ENCODE measurements at places on chromosomes 6 and 20.

DNA sequence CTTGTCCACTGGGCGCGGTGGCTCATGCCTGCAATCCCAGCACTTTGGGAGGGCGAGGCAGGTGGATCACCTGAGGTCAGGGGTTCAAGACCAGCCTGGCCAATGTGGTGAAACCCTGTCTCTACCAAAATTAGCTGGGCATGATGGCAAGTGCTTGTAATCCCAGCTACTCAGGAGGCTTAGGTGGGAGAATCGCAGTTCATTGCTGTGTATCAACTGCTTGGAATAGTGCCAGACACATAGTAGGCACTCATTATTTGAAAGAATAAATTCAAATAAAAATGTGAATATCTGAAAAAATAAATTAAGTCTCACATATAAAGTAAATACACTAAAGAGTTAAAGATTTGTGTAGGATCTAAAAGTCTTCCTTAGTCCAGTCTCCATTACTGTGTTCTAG is 1.9 kb downstream of the PAK1IP1 start:
- DNase-seq: no peak

GRCh38 chr20:63497138-63497945 is 1.5 kb downstream of the EEF1A2 start:
- DNase-seq: no peak

- no peak for DNase-seq
Measured at GRCh38 chr6:128882560-128882959, 378 bp upstream of the LAMA2 start.

- no peak for DNase-seq
Measured at GRCh38 chr6:227812-228338, 64.4 kb upstream of the DUSP22 start.

DNA sequence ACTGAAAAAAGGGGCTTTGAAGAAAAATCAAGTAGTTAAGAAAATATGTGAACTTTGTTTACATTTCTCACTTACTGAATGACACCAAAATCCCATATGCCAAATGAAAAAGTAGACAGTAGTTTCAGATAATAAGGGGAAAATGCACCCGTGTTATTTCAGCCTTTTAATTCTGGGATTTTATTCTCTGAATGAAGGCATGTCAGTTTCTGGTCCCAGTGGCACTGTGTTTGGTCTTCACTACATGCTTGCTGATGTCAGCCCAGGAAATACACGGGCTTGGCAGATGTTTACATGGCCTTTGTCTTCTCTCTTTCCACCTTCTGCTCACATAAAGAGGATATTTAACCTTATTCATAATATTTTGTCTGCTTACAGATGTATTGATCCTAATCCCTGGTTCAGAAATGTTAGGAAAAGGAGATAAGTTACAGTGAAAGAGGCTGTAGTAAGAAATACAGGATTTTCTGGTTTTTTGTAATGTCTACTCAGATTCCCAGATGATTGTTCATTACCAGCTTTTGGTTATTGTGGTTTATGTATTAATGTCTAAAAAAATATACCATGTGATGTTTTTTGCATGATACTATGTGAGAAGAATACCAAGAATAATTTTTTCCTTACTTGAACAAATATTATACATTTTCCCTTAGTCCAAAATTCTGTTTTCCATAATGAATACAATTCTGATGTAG is 27.7 kb downstream of the DSE start:
- no peak for DNase-seq

DNA sequence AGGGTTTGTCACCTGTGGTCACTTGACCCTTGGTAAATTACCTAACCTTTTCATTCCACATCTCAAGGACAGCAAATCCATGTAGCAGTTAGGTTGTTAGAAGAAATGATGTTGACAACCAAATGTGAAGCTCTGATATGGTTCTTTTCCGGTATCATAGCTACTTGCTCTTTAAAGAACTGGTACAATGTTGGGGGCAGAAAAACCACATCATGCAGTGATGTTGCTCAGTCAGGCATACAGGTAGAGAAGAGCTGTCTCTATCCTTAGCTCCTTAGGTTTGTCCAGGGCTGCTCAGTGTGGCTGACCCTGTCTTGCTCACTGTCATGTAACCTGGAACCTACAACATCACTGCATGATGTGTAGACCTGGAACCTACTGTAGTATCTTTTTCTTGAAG is 135.5 kb downstream of the LRRC1 start:
- no peak for DNase-seq

DNA sequence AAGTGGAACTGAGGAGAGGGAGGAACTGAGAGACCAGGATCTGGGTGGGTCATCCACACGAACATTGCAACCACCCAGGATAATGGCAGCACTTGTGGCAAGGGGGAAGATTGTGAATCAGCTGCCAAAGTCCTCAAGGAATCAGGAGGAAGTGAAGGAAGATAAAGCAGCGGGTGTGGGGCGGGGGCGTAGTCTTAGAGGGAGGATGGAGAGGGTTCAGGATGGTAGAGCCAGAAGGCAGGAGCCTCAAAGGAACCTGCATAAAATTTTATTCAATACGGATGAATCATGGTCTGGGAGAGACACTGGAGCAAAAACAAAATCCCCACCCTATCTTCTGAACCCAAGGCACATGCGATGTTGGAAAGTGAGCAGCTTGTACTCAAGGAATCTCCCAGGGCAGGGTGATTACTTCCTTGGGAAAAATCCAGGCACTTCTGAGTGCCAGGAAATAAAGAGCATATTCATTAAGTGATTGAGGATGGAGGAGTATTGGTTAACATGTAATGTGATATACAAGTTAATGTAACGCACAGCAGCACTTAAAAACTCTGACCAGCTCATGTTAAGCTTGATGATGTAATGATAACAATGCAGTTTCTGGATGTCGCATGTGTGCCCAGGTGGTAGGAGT is 82.0 kb upstream of the B3GAT2 start:
- no peak for DNase-seq

GRCh38 chr6:106390088-106390487 is 29.6 kb downstream of the CRYBG1 start:
- DNase-seq: no peak

DNA sequence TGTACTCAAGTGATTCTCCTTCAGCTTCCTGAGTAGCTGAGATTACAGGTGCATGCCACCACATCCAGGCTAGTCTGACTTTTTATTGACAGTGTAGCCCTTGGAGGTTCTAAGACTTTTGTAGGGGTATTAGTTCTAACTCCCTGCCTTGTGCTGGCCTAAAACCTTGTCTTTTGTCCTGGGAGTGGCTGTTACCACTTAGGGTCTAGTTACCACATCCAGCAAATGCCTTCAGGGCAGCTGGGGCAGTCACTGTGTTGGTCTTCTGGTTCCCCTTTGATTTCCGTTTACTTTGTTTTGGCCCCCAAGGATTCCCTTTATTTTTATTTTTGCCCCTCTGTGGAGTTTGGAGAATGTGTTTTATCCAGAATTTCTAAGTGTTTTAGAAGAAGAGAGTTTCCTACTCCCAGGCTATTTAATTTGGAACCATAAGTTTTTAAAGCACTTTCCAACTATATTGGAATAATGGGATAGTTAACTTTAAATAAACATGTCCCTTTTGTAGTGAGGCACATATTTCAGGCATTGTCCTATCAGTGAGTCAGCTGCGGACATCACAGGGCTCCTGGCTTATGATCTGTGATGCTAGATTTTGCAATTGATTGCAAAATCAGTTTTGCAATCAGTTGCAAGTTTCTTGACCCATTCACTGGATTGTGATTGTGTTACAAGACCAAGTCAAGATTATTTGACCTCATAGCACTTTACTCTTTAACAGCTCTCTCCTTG is 25.0 kb downstream of the IL22RA2 start:
- DNase-seq: no peak

DNA sequence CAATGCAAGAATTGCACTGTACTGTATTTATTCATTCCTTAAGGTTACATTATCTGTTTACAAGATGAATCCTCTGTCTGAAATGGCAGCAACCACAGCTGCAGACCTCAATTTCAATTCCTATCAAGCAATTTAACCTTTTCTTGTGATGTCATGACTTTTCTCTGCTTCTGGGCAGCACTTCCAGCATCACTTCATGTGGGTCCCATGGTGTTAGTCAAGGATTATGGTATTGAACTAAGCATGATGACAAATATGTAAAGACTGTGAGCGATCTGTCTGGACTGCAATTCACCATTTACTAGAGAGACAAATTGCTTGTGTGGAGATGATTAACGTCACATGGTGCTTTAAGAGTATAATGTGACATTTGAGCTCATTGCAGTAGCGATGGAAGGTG is 90.5 kb upstream of the CCN2 start:
- no peak for DNase-seq

- no peak for DNase-seq
Measured at GRCh38 chr6:111652156-111652555, 46.5 kb upstream of the TRAF3IP2 start.

- no peak for DNase-seq
Measured at GRCh38 chr6:92446052-92446451, 973.3 kb downstream of the EPHA7 start.

DNA sequence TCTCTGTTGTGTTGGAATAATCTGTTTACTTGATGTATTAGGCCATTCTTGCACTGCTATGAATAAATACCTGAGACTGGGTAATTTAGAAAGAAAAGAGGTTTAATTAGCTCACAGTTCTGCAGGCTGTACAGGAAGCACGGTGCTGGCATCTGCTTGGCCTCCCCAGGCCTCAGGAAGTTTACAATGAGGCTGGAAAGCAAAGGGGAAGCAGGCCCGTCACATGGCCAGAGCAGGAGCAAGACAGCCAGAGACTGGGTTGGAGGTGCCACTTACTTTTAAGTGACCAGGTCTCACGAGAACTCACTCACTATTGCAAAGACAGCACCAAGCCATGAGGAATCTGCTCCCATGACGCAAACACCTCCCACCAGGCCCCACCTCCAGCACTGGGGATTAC is 50.6 kb upstream of the FUCA2 start:
- DNase-seq: no peak

DNA sequence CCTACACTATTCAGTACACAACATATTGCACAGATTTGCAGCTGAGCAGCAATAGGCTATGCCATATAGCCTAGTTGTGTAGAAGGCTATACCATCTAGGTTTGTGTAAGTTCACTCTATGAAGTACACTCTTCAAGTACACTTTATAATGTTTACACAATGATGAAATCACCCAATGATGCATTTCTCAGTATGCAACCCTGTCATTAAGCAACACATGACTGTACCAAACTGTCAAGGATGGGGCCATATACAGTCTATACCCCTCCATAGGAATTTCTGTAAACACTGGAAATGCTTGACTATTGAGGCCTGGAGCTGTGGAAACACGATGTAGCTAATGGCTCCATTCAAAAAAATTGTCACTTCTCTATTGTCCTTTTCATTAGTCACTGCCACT is 535.4 kb downstream of the EPM2A start:
- DNase-seq: no peak

DNA sequence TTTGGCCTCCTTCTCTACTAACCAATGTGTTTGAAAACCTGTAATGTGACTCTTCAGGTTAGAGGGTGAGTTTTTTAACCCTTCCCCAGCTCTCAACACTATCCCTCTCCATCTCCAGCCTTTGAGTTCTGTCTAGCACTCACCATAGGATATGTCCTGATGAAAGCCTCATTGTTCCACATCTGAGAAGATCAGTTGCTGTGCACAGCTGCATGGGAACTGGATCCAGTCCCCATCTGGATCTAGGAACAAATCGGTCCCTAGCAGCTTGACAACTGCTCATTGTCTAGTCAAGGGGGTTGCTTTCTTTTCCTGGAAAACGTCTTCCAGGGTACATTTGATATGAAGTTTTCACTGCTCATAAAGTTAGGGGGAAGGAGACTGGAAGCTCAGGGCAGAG is 45.4 kb upstream of the AGPAT4 start:
- no peak for DNase-seq

- DNase-seq: no peak
Measured at GRCh38 chr6:158037771-158038170, 56.1 kb downstream of the SYNJ2 start.

- DNase-seq: no peak
Measured at GRCh38 chr6:90464507-90464906, 122.4 kb downstream of the MAP3K7 start.

GRCh38 chr6:57307850-57308249 is 9.6 kb upstream of the PRIM2 start:
- DNase-seq: no peak

- DNase-seq: no peak
Measured at GRCh38 chr20:59359906-59360725, 59.7 kb downstream of the EDN3 start.

DNA sequence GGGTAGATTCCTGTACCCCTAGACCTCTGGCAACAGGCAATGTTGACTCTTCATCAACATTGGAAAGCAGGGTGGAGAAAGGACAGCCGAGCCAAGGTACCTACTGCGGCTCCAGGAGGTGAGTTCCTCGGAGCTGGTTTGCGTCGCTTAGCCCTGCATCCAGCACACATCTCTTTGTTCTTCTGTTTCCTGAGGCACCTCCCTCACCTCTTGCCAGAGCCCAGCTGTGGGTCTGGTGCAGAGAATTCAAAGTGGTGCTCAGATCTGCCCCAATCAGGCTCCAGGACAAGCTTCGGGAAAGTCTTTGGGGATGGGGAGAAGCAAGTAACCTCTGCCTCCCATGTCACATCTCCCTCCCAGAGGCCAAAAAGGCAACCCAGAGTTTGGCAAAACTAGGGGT is 2.2 kb downstream of the KCNG1 start:
- DNase-seq: no peak

- no peak for DNase-seq
Measured at GRCh38 chr6:144582939-144583613, 297.9 kb downstream of the UTRN start.

- DNase-seq: no peak
Measured at GRCh38 chr6:98827295-98828159, 6.8 kb upstream of the POU3F2 start.
